ENCODE measurements at places on chromosomes 1 and 21. TPM values are rescaled to one million over a fixed set of nuclear protein-coding genes. Genes with fewer than 3 reads are reported as not detected.

HES4 gene
- 1.5 TPM for total RNA-seq

CELA2A gene
- total RNA-seq, result not detected

FCN3 gene
- total RNA-seq, result 0.38 TPM

DNA sequence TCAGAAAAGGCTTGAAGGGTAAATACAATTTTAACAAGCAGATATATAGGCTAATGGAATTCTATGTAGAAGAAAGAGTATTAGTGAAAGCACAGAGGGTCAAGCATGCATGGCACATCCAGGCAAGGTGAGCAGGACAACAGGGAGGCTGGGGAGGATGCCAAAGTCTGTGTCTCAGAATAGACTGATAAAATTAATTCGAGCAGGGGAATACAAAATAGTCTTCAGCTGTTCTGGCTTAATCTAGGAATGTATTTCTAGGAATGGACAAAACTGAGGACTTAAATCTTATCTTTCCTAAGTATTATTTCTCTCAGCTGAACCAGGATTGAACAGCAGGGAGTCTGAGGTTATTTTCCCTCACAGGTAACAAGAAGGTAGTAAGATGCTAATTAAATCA is 35.2 kb downstream of the NVL start:
- H3K27me3 ChIP-seq, result no peaks in the 10 kb centered on the region
- H3K4me1 ChIP-seq, result no peaks in the 10 kb centered on the region
- H3K4me3 ChIP-seq, result no peak overlapping the region
- no peak overlapping the region for H3K27ac ChIP-seq

PLA2G2F gene
- not detected for total RNA-seq

- H3K4me1 ChIP-seq, result no peaks in the 10 kb centered on the region
- peaks cover 28% of the 10 kb centered on the region for H3K36me3 ChIP-seq
- no peak overlapping the region for H3K27ac ChIP-seq
- H3K27me3 ChIP-seq, result no peaks in the 10 kb centered on the region
- no peak overlapping the region for H3K4me3 ChIP-seq
These were observed 42.0 kb downstream of the BMP8A start for GRCh38 chr1:39533442-39533841.

- no peak overlapping the region for H3K4me3 ChIP-seq
- H3K36me3 ChIP-seq, result no peaks in the 10 kb centered on the region
- DNase-seq, result no peak
- no peaks in the 10 kb centered on the region for H3K4me1 ChIP-seq
- H3K27ac ChIP-seq, result no peak overlapping the region
These were observed 3.6 kb downstream of the SLC35F3 start for GRCh38 chr1:233908092-233908491.

DNA sequence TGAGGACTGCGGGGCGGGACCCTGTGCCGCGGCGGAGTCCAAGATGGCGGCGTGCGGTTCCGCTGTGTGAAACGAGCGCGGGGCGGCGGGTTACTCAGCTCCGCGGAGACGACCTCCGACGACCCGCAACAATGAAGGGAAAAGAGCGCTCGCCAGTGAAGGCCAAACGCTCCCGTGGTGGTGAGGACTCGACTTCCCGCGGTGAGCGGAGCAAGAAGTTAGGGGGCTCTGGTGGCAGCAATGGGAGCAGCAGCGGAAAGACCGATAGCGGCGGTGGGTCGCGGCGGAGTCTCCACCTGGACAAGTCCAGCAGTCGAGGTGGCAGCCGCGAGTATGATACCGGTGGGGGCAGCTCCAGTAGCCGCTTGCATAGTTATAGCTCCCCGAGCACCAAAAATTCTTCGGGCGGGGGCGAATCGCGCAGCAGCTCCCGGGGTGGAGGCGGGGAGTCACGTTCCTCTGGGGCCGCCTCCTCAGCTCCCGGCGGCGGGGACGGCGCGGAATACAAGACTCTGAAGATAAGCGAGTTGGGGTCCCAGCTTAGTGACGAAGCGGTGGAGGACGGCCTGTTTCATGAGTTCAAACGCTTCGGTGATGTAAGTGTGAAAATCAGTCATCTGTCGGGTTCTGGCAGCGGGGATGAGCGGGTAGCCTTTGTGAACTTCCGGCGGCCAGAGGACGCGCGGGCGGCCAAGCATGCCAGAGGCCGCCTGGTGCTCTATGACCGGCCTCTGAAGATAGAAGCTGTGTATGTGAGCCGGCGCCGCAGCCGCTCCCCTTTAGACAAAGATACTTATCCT is 430 bp downstream of the RBM15 start:
- peak overlapping the region; percentile 98 for H3K27ac ChIP-seq
- DNase-seq, result peak; percentile 48
- H3K4me3 ChIP-seq, result peak overlapping the region; percentile 98

RCC1 gene
- 13.1 TPM for total RNA-seq

ADSS2 gene
- total RNA-seq, result 53.2 TPM

- H3K27ac ChIP-seq, result no peak overlapping the region
- H3K4me1 ChIP-seq, result no peaks in the 10 kb centered on the region
- no peak overlapping the region for H3K4me3 ChIP-seq
These were observed 27.6 kb downstream of the BEND5 start for GRCh38 chr1:48749068-48749467.

CD53 gene
- total RNA-seq, result 342 TPM

DNA sequence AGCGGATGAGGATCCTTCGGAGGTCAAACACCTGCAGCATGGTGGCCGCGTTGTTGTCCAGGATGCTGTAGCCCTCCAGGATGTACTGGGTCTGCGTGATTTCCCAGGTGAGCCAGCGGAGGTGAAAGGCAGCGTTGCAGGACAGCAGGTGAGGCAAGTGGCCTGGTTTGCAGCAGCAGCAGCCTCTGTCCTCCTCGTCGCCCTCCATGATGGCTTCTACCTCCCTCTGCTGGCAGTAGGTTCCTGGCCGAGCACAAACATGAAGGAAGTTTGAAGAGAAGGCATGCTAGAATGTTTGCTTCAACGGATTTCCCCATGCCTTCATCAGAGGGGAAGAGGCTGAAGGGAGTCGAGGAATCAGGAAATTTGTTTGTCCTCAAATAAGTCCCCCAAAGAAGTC is 74.7 kb downstream of the NTPCR start:
- H3K4me1 ChIP-seq, result no peaks in the 10 kb centered on the region
- H3K4me3 ChIP-seq, result no peak overlapping the region
- DNase-seq, result peak; percentile 7

ZBTB18 gene
- 41.2 TPM for total RNA-seq

GRCh38 chr21:26837539-26837938 is 7.7 kb downstream of the ADAMTS1 start:
- no peak for DNase-seq
- no peaks in the 10 kb centered on the region for H3K36me3 ChIP-seq
- H3K27me3 ChIP-seq, result peaks cover under 1% of the 10 kb centered on the region
- no peak overlapping the region for H3K27ac ChIP-seq
- H3K4me1 ChIP-seq, result peaks cover 2% of the 10 kb centered on the region

TRIM62 gene
- 20.3 TPM for total RNA-seq

DNA sequence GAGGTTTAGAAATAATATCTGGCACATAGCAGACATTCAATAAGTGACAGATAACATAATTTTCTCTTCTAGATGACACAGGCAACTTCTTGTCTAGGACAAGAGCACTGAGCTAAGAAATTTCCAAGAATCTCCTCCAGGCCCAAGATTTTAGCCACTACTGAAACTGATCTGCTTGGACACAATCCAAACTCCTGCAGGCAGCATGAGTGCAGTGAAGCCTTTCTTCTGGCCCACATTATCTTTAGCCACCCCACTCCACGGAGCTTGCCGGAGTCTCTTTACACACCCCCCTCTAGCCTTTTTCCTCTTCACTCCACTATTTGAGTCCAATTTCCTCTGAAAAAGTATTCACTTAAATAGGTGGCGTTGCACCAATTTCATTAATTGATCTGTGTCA is 142.9 kb upstream of the DUSP10 start:
- no peaks in the 10 kb centered on the region for H3K36me3 ChIP-seq
- no peak for DNase-seq
- H3K27ac ChIP-seq, result no peak overlapping the region
- H3K4me1 ChIP-seq, result no peaks in the 10 kb centered on the region

DENND2C gene
- 0.61 TPM for total RNA-seq

- no peaks in the 10 kb centered on the region for H3K36me3 ChIP-seq
- DNase-seq, result no peak
- no peak overlapping the region for H3K4me3 ChIP-seq
- no peaks in the 10 kb centered on the region for H3K4me1 ChIP-seq
- no peak overlapping the region for H3K27ac ChIP-seq
- no peaks in the 10 kb centered on the region for H3K27me3 ChIP-seq
These were observed 8.7 kb downstream of the CTNNBIP1 start for GRCh38 chr1:9901148-9902059.

RNF115 gene
- 17.5 TPM for total RNA-seq

GRCh38 chr1:10213186-10213705 is 2.9 kb downstream of the KIF1B start:
- H3K27me3 ChIP-seq, result no peaks in the 10 kb centered on the region
- H3K36me3 ChIP-seq, result no peaks in the 10 kb centered on the region
- no peaks in the 10 kb centered on the region for H3K4me1 ChIP-seq
- H3K27ac ChIP-seq, result no peak overlapping the region
